ENCODE measurements at places on chromosomes 3 and 15.

- no peak for DNase-seq
Measured at GRCh38 chr3:195080125-195080524, 190.8 kb downstream of the XXYLT1 start.

GRCh38 chr3:157279237-157279636 is 119.3 kb upstream of the CCNL1 start:
- DNase-seq: no peak

- DNase-seq: no peak
Measured at GRCh38 chr15:85745525-85746150, 49.1 kb downstream of the KLHL25 start.

DNA sequence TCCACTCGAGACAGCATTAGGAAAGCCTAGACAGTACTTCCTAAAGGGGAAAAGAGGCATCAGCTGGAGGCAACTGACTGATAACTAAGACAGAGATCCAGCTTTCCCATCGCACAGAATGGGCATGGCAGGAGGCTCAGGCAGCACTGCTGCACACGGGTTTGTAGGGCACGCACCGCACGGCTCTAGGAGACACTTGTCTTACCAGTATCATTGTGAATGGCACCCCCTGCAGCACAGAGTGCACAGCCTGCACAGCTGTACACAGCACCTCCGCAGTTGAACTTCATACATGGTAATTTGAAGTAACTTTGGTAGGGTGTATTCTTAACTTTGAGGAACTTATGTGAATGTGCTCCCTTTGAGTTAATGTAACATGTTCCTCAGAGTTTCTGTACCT is 281.6 kb downstream of the PLCL2 start:
- DNase-seq: no peak

- no peak for DNase-seq
Measured at GRCh38 chr15:100710222-100710621, 107.8 kb downstream of the ASB7 start.

- no peak for DNase-seq
Measured at GRCh38 chr15:60574801-60575631, 96.1 kb upstream of the ICE2 start.

- DNase-seq: no peak
Measured at GRCh38 chr3:45659661-45660566, 29.3 kb upstream of the SACM1L start.

- no peak for DNase-seq
Measured at GRCh38 chr3:193805448-193805847, 212.4 kb downstream of the OPA1 start.

- no peak for DNase-seq
Measured at GRCh38 chr3:53804697-53805462, 41.3 kb downstream of the CHDH start.

DNA sequence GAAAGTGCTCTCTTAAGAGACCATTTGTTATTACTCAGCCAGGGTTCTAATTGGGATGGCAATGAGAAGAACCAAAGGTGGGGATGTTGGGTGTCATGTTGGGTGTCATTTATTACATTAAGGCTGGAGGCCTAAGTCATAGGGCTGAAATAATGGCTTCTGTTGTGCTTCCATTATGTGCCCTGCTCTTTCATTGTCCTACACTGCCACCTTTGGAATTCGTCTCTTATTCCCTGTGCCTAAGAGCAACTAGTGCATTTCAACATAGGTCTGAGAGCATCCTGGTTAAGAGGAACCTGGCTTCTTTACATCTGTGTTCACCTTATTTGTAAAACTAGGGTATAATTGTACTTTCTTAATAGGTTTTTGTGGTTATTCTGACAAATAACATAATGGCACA is 32.2 kb downstream of the RIOX2 start:
- DNase-seq: no peak

GRCh38 chr3:134597390-134597970 is 53.3 kb downstream of the KY start:
- DNase-seq: no peak

DNA sequence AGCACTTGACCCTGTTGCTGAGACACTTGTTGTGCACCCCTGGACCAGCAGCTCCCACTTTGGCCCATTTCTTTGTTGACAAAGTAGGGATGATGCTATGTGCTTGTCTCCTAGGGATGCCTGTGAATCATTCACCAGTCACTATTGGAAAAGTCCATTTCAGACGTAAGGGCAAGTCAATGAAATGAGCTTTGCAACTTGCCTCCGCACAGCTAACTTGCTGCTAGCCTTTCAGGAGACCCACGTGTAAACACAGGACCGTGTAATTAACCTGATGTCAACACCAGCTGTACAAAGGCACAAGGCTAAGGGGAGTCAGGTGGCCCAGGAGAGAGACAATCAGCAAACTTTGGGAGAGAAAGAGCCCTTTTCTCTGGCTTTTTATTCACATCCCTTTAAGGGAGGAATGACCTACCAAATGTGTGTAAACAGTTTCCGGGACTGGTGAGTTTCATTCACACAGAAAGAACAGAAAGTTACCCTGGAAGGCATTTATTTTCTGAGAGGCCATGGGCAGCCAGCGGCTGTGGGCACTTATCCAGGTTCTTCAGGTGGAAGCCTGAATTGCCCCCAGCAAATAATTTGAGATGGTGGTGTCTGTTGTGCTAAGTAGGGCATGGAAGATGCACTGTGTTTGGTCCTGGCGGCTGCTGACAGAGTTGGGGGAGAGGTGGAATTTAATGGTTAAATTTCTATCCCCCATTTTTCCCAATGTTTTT is 54.0 kb downstream of the TIPARP start:
- DNase-seq: no peak

- no peak for DNase-seq
Measured at GRCh38 chr3:159911664-159912037, 77.0 kb upstream of the IL12A start.

DNA sequence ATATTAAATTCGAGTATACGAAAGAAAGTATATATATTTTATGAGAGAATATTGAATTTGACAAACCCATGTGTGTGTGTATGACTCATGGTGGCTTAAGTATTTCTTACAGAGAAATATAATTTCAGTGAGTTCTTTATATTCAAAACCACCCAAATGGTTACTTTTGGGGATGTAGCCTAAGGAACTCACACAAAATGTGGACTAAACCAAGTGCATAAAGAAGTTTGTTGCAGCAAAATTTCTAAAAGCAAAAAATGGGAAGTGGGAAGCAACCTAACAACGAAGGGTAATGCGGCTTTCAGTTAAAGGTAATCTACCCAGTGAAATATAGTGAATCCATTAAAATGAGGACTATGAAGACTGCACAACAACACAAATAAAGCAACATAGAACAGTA is 277.1 kb downstream of the EDEM1 start:
- no peak for DNase-seq

DNA sequence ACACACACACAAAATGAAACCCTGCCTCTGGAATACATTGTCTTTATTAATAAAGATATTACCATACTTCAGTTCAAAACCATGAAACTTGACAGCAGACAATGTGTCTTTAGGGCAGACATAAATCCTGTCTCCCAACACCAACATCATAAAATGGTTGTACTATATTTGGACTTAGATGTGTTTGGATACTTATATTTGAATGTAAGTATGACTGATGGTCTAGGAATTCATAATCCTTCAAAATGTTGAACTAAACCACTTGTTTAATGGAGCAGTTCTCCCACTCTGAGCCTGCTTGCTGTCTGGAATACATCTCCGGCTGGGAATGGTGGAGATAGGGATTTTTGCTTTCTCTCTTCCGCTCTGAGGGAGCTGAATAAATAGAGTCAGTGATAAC is 10.6 kb downstream of the FBN1 start:
- no peak for DNase-seq

DNA sequence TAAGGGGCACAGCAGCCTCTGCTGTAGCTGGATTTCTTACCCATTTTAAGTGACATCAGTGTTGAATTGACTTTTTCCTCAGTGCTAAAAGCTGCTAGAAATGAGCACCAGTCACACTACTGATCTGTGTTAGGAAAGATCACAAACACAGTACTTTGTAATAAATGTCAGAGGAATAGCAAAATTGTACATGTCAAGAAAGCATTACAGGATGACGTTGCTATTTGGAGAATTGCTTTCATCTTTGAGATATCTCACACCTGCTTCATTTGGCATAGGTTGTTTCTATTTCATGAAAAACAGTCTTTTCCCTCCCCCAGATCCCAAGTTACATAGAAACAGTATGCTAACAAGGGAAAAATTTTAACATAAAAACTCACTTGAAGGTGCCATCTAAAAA is 77.8 kb downstream of the SLC25A26 start:
- DNase-seq: no peak

DNA sequence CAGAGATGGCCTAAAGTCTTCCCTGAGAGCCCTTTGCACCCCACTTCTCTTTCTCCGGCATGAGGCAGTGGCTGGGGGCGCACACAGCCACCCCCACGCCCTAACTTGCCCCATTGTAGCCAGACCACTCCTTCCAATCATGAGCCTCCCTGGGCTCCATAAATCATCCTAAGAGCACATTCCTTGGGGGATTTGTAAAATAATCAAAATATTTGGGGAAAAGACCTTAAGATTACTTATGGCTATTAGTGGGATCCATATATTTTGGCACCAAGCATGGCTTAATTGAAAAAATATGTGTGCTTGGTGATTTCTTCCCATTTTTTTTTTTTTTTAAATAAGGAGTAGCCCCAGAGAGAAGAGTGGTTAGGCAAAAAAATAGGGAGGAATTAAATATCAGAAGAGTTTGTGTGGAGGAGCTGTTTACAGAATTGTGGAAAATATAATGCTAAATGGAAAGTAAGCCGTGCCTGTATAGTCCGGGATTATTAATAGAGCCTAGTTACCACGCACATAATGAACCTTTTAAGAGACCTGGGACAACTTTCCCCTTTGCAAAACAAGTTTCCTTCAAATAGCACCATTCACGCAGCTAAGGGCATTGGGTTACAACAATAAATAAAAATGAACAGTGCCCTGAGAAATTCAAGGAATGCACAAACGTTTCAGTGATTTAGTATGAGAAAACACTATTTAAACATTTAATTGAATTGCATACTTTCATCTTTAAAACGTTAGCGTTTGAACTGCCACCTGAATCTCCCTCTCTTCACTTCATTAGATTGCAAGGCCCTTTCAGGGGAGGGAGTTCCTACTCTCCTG is 46.1 kb downstream of the SMAD6 start:
- DNase-seq: no peak

GRCh38 chr15:63990454-63990853 is 55.8 kb downstream of the DAPK2 start:
- DNase-seq: no peak

DNA sequence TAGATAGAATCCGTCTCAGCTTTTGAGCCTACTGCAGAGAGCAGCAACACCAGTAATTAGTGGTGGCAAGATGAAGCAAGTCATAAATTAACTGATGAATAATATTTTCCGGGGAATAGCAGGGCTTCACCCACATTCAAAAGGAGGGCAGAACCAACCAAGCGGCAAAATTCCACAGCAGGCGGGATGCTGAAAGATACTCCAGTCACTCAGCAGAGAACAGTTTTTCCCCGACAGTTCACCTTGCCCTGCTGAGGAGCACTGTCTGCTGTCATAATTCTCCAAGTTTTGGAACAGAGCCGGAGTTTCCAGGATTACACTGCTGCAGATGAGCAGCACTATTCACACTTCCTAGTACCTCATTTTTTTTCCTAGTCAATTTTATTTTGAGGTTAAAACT is 274.7 kb downstream of the CD47 start:
- no peak for DNase-seq

DNA sequence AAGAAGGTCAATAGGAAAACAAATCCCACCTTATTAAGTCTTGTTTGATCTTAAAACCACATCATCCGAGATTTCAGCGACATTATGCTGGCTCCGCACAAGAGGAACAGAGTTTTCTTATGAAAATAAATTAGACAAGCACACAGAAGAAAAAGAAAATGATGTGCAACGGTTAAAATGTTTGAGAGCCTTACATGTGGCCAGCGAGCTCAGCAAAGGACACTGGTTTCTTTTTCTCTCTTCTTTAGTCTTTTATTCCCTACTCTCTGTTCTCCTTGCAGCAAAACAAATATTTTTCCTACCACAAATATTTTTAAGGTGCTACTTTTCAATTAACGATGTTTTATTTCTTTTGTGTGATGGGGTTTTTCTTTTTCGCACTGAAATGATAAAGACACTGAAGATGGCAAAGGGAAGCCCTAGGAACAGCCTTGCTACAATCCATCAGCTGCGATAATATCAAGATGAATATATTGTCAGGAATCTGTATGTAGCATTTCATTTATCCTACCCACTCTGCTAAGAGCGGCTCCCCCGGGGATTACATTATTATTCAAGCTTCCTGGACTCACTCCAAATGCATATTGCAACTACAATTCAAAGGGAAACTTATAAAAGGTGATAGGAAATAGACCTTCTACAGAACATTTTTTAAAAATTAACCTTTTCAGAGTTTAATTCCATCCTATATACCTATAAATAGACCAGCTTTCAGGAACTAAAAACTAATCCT is 72.9 kb downstream of the ANXA2 start:
- DNase-seq: no peak

DNA sequence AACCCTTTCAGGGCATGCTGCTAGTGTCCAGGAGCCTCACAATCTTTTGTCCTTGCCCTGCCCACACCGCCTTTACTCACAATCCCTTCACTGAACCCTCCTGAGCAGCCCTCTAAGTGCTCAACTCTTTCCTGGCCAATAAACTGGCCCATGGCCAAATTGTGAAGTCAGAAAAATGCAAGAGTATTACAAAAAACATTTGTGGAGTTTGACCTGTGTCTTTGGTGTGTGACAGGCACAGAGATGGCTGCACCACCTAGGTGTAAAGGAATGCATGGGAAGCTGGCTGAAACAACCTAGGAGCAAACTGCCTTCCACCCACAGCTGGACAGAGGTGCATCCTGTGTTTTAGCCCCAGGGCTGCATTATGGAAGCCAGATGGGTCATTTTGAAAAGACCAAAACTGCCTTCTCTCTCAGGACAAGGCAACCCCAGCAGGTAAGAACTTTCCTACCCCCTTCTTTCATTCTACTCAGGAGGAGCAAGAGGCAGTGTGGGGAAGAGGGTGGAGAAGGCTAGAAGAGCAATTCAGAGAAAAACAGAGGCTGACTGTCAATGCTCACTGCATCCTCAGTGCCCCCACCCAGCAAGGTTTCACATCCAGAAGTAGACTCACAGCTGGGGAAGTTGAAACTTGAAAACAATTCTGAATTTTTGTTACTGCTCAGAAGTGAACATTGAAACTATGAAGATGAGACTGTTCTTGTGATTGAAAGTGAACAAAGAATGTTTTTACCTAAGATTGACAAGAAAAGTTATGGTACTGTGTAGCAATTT is 78.6 kb downstream of the TRIM42 start:
- no peak for DNase-seq

All from right renal cortex interstitium (tissue), 3 donors.